GM12892 (cell line): ENCODE measurements at places on chromosomes 16 and 17.
A peak's percentile ranks its signal among the peaks of the same experiment; 100 is the strongest.

DNA sequence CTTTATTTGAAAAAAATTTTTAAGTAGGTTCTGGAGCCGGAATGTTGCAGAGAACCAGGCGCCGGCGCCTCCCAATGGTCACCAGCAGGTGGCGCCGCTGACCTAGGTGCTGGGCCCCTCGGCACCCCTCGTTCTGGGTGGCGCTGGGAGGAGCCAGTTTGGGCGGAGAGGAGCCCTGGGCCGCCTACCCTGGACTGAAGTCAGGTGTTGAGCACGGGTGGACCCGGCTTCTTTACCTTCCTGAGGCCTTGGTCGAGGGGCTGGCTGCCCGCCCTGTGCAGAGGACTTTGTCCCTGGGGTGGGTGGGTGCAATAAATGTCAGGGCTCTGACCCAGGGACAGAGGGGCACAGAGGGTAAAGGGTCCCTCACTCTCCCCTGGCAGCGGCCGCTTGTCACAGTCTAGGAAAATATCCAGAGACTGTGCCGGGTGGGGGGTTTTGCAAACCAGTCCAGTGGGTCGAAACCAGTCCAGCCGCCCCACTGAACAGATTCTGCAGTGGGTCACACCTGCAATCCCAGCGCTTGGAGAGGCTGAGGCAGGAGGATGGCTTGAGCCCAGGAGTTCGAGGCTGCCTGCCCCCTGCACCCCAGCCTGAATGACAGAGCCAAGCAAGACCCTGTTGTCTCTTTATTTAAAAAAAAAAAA is 30.1 kb upstream of the TNFRSF13B start:
- peak; percentile 92 for DNase-seq

GRCh38 chr16:57923841-57924240 is 47.1 kb downstream of the CNGB1 start:
- DNase-seq, result no peak

- DNase-seq, result no peak
Measured at GRCh38 chr16:12538667-12539091, 265.0 kb downstream of the CPPED1 start.

DNA sequence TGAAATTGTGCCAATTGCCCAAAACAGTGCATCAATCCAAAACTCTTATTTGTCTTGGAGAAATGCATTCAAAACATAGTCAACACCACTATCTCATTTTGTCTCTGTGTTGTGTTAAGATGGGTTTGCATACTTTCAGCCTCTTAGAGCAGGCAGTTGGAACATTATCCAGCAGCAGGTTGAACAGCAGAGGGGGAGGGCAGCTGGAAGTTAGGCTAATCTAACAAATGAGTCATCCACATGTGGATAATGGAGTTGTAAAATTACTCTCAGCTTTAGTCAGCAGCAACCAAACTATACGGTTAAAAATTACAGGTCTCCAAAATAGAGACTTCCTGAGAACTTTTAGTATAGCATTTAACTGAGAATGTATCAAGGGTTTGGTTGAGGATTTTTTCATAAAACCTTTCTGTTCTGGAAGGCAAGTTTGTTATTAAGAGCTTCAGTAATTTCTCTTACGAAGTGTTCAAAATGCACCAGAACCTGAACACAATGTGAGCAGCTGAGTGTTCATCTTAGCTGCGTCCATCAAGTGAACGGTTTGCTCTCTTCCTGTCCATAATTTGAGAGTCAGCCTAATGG is 46.3 kb downstream of the PRKCA start:
- DNase-seq, result no peak

GRCh38 chr17:5069724-5070123 is 8.5 kb upstream of the ZFP3 start:
- no peak for DNase-seq

GRCh38 chr16:80144191-80144590 is 396.6 kb upstream of the DYNLRB2 start:
- peak; percentile 9 for DNase-seq

DNA sequence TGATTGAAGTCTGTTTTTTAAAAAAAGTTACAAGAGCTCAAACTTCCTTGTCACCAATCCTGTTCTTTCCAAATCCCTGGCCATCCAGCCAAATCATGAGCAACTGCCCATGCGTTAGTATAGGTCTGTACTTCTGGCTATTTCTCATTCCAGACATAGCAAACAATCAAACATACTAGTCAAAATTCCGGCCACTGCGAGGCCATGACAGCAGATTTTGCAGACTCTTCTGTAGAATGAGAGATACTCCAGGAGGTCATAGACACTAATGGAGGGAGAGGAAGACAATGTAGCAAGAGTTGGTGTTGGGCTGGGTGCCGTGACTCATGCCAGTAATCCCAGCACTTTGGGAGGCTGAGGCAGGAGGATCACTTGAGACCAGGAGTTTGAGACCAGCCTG is 50.9 kb downstream of the BCL7C start:
- DNase-seq, result no peak

DNA sequence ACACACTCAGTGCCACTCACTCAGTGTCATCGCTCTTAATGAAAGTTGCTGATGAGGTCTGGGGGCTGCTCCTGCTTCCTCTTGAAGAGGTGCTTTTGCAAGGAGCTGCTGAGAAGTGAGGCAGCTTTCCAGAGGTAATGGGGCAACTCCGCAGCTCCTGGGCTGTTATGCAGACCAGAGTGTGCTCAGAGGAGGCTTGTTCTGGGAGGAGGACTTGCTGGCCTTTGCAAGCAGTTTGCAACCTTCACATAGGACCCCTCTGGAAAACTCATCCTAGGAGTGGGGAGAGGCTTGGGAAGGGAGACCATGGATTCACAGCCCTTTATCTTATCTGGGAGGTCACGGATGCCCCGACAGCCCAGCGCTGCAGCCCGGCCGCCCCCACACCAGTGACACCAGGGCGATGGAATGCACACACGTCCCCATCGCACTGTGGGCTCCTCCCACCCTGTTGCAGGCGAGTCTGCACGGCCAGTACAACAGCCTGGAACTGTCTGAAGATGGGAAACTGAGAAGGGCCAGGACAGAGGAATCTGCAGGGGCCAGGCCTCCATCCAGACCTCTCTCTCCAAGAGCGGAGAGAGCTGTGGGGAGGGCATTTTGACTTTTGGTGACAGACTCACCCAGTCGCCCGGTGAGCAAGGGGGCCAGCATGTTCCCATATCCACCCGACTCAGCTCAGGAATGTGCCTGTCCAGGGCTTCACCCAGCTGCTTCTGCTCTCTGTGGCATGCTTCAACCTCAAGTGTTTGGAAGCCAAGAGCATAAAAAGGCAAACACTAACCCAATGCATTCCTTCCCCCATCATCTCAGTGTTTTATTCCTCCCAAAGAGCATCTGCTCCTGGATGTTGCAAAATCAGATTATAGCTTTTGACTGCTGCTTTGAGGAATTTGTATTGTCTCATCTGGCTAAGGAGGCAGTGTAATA is 78.6 kb upstream of the ZNF469 start:
- DNase-seq, result no peak

DNA sequence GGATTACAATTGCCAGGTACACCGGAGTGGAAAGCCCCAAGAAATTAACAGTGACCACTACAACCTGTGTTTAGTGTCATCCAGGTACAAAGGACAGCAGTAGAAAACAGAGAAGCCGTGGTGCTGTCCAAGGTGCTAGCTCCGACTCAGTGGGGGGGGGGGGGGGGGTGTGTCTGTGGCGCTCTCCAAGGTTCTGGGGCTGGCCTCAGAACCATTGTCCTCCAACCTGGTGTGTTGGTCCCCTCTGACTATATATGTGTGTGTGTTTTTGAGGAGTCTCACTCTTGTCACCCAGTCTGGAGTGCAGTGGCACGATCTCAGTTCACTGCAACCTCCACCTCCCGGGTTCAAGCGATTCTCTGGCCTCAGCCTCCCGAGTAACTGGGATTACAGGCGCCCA is 5.8 kb upstream of the ZNF23 start:
- DNase-seq, result no peak

- DNase-seq, result no peak
Measured at GRCh38 chr17:44969144-44969780, 1.2 kb upstream of the C1QL1 start.

DNA sequence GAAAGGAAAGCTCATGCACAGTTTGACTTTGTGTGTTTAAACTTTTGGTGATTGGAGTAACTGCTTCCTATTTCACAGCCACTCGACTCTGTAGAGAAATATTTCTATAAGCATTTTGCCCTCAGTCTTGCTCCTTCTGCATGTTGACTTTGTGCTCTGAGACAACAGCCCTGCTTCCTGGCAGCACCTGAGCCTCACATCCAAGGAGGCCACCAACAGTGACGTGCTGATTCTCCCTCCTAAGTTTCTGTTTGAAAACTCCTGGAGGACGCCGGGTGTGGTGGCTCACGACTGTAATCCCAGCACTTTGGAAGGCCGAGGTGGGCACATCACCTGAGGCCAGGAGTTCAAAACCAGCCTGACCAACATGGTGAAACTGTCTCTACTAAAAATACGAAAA is 23.9 kb upstream of the WSB1 start:
- no peak for DNase-seq

GRCh38 chr17:46842835-46843234 is 8.5 kb upstream of the WNT9B start:
- DNase-seq, result no peak

- no peak for DNase-seq
Measured at GRCh38 chr16:75002474-75002873, 3.6 kb downstream of the ZNRF1 start.

GRCh38 chr17:9177212-9177611 is 155.9 kb downstream of the NTN1 start:
- DNase-seq, result no peak

DNA sequence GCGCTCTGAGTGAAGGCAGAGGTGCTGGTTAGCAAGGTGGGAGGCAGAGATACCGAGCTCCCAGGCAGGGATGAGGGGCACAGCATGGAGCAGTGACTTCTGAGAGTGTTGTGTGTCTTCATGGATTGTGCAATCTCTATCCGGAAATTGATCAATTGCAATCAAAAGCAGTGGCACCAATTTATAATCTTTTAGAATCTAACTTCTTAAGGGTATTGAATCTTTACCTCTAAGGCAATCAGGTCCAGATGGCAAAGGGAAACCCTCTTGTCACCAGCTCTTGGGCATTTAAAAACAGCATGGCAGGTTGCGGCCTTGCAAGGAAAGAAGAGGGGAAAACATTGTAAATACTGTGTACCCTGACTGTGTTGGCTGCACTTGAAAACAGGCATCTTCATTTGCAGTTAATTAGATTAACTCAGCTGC is 58.0 kb upstream of the MRTFB start:
- DNase-seq, result no peak

- DNase-seq, result no peak
Measured at GRCh38 chr17:28049071-28049470, 6.6 kb downstream of the NLK start.
